NCI-H1436 treated with DMSO at 0.1 percent for 48 hours (cell line): ENCODE measurements at places on chromosomes 12 and 14.

GRCh38 chr12:6552140-6552551, 3.7 kb downstream of the IFFO1 start:
- no peak for DNase-seq

GRCh38 chr12:16189849-16190248, 87.6 kb downstream of the SLC15A5 start:
- DNase-seq = no peak

GRCh38 chr12:29726741-29727348, 56.9 kb downstream of the TMTC1 start:
- no peak for DNase-seq

DNA sequence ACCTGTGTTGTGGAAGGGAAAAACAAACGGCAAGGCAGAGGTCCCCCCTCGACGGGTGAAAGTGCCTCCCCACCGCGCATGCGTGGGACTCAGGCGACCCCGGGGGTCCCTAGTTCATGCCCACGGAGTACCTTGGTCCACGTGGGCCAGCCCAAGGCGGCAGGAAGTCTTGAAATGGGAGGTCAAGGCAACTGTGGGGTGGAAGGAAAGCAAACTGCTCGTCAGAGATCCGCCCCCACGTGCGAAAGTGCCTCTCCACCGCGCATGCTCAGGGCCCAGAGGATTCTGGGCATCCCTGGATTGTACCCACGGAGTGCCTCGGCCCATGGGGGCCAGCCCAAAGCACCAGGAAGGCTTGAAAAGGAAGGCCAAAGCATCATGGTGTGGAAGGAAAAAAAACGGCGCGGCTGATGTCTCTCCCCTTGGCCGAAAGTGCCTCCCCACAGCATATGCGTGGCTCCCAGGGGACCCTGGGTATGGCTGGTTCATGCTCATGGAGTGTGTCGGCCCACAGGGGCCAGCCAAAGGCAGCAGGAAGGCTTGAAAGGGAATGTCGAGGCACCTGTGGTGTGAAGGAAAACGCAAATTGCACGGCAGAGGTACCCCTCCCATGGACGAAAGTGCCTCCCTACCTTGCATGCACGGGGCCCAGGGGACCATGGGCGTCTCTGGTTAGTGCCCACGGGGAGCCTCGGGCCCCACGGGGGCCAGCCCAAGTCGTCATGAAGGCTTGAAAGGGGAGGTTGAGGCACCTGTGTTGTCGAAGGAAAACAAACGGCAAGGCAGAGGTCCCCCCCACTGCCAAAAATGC, 369.7 kb downstream of the ALG10 start:
- no peak for DNase-seq

GRCh38 chr14:58977366-58977765, 211.1 kb upstream of the DAAM1 start:
- no peak for DNase-seq

GRCh38 chr14:52021957-52022600, 32.7 kb downstream of the RTRAF start:
- no peak for DNase-seq

DNA sequence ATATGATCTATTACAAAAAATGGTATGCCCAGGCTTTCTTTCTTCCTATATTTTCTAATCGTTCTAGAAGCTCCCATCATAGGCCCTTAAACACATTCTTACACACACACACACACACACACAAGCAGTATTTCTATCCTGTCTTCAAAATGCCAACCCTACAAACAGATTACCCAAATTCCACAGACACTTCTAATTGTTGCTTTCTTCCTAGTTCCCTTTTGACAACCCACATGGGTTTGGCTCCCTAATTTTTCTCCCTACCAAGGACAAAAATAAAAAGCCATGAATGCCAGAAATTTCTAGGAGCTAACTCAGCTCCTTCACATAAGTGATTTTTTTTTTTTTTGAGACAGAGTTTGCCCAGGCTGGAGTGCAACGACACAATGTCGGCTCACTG, 60.3 kb upstream of the NTF3 start:
- no peak for DNase-seq

GRCh38 chr14:68927956-68928675, 51.0 kb downstream of the ACTN1 start:
- DNase-seq = no peak

DNA sequence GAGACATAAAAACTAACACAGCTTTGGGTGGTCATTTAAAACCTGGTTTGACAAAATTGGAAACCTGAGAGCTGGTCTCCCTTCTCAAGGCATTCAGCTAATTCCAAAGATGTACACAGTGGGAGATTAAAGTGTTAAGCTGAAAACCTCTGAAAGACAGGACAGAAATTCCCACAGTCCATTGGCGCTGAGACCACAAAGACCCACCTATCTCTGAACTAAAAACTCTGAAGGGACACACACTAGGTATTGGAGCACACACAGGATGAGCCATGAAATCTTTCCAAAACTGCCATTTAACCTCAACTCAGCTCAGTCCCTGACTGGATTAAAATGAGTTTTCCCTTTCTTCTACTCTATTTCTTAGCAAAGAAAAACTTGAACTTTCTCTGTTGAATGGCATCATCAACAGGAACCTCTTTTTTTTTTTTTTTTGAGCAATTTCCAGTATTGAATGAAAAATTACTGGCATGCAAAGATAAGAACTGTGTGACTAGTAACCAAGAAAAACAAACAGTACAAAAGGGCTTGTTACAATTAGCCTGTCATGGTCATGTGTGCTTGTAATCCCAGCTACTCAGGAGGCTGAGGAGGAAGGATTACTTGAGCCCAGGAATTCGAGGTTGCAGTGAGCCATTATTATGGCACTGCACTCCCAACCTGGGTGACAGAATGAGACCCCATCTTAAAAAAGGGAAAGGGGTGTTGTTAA, 82.4 kb downstream of the IPO8 start:
- no peak for DNase-seq

DNA sequence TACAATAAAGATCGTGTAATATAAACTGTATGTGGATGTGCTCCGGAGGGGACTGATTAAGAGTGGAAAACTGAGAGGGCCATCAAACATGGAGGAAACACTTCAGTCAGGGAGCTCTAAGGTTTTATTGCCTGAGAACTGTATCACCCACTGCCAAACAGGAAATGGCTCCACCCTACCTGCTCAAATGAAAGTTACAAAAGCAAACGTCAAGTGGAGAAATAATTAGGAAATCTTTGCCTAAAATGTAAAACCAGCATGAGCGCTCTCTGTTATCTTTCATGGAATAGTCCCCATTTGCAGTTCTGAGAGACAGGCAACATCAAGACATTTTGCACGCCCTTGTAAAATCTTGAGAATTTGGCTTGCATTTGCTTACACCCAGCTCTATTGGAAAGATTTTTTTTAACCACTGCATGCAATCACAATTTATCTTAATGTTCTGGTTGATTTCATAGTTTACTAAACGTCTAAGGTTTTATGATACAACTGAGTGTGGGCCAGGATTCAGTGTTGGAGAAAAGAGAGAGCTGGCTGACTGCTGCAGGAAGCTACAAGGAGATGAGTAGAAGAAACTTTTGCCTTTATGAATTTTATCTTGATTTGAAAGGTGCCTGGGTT, 344.0 kb upstream of the PRICKLE1 start:
- DNase-seq = no peak

DNA sequence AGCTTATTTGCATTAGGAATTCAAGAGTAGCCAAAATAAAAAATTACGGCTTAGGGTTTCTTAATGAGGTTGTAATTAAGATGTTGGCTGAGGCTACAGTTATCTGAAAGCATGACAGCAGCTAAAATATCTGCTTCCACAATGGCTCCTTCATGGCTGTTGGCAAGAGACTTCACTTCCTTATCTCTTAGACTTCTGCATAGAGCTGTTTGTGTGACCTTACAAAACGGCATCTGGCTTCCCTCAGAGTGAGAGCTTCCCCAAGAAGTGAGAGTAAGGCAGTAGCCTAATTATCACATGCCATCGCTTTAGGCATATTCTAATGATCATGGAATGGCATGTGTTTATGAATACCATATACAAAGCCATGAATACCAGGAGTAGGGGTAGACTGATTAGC, 57.6 kb downstream of the CCDC59 start:
- no peak for DNase-seq

- DNase-seq = no peak
Observed at GRCh38 chr14:93778856-93779629, 9.2 kb downstream of the PRIMA1 start.

GRCh38 chr14:89320381-89321000, 96.5 kb downstream of the FOXN3 start:
- no peak for DNase-seq

DNA sequence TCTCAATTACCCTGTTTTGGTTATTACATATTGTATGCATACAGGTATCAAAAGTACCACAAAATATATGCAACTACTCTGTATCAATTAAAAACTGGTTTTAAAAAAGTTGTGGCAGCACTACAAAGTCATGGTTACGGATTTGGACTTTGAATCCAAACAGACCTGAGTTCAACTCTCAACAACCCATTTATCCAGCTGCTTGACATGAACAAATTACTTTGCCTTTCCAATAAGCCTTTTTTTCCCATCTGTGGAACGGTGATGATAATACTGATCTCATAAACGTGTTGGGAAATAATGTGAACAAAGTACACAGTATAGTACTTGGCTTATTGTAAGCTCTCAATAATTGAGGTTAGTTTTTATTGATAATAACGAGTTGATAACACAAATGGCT, 85.0 kb downstream of the MNAT1 start:
- no peak for DNase-seq

- no peak for DNase-seq
Observed at GRCh38 chr12:39426636-39427240, 16.2 kb downstream of the KIF21A start.

DNA sequence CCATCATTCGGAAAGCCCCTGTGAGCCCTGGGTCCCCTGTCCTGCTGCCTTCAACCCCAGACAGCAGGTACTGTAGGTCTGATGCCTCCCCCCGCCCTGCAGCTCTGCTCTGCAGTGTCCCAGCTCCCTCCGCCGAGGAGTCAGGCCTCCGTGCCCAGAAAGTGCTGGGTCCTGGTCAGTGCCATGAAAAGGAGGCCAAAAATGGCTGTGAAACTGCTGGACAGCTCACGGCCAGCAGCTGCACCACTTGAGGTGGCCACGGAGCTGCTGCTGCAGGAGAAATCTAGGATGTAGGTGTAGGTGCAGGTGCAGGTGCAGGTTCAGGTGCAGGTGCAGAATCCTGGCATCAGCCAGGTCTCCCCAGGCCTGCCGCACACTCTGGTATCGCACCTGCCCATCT, 196.1 kb downstream of the SLC15A4 start:
- no peak for DNase-seq

GRCh38 chr12:34606749-34607519, 584.6 kb downstream of the ALG10 start:
- DNase-seq = no peak

- no peak for DNase-seq
Observed at GRCh38 chr14:69483765-69484443, 624 bp upstream of the PLEKHD1 start.

GRCh38 chr12:86387591-86388145, 131.5 kb upstream of the MGAT4C start:
- DNase-seq = no peak

- DNase-seq = no peak
Observed at GRCh38 chr12:32499048-32499447, 99.7 kb downstream of the FGD4 start.

DNA sequence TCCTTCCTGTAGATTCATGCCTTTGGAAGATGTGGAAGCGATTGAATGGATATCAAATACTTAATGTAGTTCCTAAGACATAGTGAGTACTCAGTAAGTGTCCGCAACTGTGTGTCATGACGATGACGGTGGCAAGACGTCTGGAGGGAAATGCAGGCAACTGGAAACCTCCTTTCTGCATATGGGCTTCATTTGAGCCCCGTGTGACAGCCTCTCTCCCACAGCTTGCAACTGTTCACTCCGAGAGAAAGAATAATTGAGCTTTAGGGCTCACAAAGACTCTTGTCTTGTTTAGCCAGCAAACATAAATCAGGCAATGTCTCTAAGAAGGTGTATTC, 6.9 kb downstream of the CFAP251 start:
- DNase-seq = no peak

DNA sequence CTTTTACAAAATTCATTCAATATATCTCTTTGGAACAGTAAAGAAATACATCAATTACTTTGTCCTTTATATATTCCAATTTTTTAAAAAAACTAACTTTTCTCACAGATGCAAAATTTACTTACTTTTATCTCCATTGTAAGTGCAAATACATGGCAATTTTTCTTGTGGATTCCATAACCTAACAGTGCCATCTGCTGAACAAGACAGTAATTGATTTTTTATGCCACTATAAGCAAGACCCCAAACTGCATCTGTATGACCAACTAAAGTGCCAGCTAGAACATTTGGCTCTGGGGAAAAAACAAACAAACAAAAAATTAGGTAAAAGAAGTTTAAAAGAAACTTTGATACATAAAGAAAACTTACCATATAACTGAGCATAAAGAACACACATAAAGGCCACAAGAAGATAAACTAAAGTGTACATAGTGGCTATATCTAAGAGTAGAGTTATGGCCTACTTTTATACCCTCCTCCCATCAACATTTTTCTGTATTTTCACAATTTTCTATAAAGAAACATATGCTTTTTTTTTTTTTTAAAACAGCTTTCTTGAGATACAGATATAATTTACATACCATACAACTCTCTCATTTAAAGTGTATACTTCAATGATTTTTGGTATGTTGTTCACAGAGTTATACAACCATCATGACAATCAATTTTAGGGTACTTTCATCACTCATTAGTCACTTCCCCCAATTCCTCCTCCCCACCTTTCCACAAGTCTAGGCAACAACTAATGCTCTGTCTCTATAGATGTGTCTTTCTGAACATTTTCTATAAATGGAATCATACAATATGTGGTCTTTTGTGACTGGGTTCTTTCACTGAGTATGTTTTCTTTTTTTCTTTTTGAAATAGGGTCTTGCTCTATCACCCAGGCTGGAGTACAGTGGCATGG, 32.6 kb downstream of the COCH start:
- DNase-seq = no peak

DNA sequence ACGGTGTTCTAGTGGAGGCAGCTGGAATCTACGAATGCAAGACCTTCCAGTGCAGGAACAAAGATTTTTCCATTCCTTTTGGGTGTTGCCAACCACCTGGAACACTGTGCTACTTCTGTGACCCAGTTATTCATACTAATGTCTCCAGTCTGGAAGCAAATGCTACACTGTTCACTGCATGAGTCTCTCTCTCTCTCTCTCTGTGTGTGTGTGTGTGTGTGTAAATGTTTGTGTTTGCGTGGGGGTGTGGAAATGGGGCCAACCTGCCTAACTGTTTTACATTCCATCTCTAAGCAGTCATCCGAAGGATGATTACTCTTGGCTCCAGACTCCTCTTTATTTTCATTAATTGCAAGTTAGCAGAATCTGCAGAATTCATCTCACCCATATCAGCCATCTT, 29.9 kb upstream of the YBX3 start:
- DNase-seq = no peak

DNA sequence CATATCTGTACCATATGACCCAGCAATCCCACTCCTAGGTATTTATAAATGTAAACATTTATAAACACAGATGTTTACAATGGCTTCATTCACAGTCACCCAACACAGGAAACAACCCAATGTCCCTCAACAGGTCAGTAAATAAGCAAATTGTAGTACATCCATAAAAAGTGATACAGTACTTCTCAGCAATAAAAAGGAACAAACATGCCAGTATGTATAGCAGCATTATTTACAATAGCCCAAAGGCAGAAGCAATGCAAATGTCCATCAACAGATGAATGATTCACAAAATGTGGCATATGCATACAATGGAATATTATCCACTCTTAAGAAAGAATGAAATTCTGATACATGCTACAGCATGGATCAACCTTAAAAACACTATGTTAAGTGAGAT, 27.6 kb upstream of the MAP3K9 start:
- no peak for DNase-seq
